ENCODE measurements at places on chromosomes 5 and 9. TPM values are rescaled to one million over a fixed set of nuclear protein-coding genes. Genes with fewer than 3 reads are reported as not detected.

GRCh38 chr9:105405514-105406131, 42.2 kb upstream of the FSD1L start:
- DNase-seq = no peak

- DNase-seq = no peak
Measured at GRCh38 chr5:133861161-133861737, 107.2 kb downstream of the C5orf15 start.

DNA sequence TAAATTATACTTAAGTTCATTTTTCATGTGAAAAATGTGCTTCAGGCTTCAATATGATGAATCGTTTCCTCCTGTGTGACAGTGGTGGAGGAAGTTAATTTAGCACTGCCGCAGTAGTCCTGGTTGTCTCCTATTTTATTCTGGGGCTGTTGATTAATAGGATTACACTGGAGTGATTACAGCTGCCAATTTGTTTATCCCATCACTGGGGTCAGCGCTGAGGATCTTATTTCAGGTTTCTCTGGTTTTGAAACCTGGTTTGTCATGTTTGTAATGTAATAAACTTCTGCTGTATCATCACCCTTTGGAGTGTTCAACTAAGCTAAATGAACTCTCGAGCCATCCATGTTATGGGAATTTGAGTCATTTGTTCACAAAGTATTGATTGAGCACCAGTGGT, 241.7 kb upstream of the KCNN2 start:
- no peak for DNase-seq

DNA sequence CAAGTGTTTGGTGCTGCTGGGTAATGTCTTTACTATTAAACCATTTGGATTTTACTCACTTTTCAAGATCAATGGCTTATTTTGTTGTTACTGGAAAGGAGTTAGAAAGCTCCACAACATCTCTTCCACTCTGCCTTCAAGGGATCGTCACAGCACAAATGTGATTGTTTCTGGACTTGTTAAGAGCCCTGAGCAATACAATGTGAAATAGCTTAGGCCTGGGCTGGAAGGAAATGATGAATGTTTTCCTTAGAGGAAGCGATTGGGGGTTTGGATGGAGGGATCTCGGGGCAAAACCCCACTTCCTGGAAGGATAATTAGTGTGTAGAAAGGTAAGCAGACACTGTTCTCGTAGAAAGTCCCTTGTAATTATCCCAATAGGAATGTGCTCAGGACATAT, 59.3 kb upstream of the MYO10 start:
- no peak for DNase-seq

DNA sequence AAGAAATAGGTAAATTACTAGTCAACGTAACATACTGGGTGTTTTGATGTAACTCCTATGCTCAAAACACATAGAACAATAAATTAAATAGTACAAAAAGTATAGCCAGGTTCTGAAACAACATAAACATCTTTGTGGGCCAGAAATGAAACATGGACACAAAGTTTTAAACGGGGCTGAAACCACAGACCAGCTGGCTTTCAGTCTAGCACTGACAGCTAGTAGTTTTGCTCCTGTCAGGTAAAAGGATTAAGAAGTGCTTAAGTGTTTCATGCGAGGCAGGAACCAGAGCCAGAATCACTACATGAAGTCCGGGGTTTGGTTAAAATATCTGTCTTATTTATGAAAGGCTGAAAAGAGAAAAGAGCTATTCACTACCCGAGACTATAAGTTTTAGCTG, 19.5 kb downstream of the DCAF10 start:
- DNase-seq = no peak

DNA sequence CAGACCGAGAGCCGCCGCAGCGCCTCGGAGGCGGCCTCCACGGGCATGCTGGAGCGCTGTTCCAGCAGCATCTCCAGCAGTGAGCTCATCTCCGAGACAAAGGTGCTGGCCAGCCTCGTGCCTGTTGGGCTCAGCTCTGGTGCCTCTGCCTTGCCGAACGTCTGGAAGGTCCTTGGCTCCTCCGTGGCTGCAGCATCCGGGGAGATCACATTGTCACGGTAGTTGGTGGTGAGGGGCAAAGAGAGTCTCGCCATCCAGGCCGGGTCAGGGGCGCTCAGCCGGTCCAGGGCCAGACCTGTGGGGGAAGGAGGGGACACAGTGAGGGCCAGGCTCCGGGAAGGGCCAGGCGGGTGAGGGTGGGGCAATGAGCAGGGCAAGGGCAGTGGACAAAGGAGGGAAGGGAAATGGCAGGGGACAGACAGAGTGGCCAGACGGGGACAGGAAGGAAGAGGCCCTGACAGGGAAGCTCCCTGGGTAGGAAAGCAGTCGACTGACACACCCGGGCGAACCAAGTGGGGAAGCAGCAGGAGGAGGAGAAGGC, 12.4 kb downstream of the PCDH12 start:
- no peak for DNase-seq

- no peak for DNase-seq
Measured at GRCh38 chr9:99889120-99889519, 17.3 kb upstream of the STX17 start.

- no peak for DNase-seq
Measured at GRCh38 chr9:124037790-124038189, 26.2 kb downstream of the LHX2 start.

- no peak for DNase-seq
Measured at GRCh38 chr5:178434851-178435250, 155.3 kb downstream of the COL23A1 start.

DNA sequence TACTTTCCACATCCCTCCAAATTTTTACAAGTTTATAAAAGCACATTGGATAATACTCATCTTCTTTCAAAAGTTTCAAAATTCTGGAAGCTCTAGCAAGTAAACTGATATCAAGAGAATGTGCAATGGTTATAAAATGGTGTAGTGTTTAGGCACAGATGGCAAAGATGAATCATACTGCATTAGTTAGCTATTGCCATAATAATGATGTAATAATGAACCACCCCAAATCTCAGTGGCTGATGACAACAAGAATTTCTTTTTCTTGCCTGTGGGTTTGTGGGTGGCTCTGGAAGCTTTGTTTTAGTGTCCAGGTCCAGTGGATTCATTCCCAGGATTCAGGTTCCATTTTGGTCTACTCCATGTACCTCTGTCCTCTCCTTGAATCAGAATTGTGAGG, 319.0 kb downstream of the BRINP1 start:
- no peak for DNase-seq

GRCh38 chr9:95101326-95101725, 216.2 kb downstream of the FANCC start:
- DNase-seq = no peak

DNA sequence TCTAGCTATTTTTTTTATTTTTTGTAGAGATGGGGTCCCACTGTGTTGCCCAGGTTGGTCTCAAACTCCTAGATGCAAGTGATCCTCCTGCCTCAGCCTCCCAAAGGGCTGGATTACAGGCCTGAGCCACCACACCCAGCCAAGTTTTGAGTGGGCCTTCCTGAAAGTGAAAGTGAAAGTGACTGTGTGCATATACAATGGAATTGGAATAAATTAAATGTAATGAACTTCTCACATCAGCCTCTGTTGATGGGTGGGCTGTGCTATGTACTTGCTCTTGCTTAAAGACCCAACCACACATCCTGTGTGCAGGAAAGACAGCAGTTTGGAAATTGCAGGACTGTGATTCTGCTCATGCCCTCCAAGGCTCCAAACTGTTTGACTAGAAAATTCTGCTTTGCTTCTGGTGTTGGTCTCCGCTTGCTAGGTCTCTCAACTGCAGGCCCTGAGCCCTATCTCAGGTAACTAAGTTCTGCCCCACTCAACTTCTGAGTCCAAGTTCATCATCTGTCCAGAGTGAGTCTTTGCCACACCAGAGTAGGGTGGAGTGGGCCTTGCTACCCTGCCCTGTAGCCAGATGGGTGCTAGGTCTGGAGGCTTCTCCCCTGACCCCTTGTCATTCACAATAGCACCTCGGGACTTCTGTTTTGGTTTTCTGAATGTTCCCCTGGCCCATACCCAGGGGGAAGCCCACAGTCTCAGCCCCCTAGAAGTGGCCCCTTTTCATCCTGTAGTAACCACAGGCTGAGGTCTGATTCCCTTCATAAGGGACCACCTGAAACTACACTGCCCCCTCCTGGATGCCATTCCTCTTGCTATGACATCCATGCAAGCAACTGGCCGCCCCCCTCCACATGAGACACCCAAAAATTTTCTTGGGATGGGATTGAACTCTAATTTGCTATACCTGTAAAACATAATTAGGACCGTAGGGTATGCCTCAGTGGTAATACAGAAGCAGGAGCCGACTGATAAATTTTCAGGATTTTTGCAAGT, 36.5 kb upstream of the RAD23B start:
- DNase-seq = no peak

DNA sequence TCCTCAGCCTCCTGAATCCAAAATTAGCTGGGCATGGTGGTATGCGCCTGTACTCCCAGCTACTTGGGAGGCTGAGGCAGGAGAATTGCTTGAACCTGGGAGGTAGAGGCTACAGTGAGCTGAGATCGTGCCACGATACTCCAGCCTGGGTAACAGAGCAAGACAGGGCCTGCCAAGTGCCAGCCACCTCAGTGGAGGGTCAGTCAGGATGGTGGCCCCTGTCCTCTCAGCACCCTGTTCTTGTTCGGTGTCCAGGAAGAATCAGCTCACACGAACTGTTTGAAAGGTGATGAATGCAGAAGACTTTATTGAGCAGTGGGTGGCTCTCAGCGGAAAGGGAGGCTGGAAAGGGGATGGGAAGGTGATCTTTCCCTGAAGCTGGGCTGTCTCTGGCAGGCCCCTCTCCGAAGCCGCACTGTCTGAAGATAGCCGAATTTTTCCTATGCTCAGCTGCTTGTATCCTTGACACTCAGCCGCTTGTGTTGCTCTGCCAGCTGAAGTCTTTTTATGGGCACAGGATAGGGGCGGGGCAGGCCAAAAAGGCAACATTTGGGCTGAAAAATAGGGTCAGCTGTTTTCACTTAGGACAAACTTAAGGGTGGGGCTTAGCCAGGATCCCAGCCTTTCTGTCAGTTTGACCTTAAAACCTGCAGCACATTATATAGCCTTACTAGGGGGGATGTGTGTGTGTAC, 50.9 kb downstream of the UBE2R2 start:
- DNase-seq = peak; percentile 66

- DNase-seq = no peak
Measured at GRCh38 chr5:137630216-137630971, 105.5 kb downstream of the KLHL3 start.

GRCh38 chr5:125384071-125384470, 637.6 kb upstream of the ZNF608 start:
- no peak for DNase-seq

- no peak for DNase-seq
Measured at GRCh38 chr5:135921388-135921787, 25.7 kb upstream of the IL9 start.

- DNase-seq = no peak
Measured at GRCh38 chr5:79666758-79667157, 22.9 kb upstream of the CMYA5 start.

- DNase-seq = peak; percentile 19
Measured at GRCh38 chr9:36976371-36977030, 57.6 kb downstream of the PAX5 start.

ZFP2 gene
- 1.7 TPM for total RNA-seq

CCDC187 gene
- total RNA-seq = not detected

MYMK gene
- total RNA-seq = not detected

OR2S2 gene
- not detected for total RNA-seq

FOXD4L6 gene
- not detected for total RNA-seq

F2RL1 gene
- total RNA-seq = 2.0 TPM

ASTN2 gene
- 2.3 TPM for total RNA-seq

SLCO6A1 gene
- total RNA-seq = 0.78 TPM

GRXCR2 gene
- not detected for total RNA-seq

MLANA gene
- total RNA-seq = not detected

GABRA6 gene
- not detected for total RNA-seq

MAMDC2 gene
- 11.3 TPM for total RNA-seq

ZBTB26 gene
- total RNA-seq = 9.0 TPM

AIF1L gene
- total RNA-seq = 31.1 TPM

TBC1D13 gene
- total RNA-seq = 32.8 TPM

DEPDC1B gene
- total RNA-seq = 1.9 TPM

GPX8 gene
- total RNA-seq = 139 TPM

ESM1 gene
- 0.73 TPM for total RNA-seq

ANKRD34B gene
- total RNA-seq = not detected

RABEPK gene
- 20.7 TPM for total RNA-seq
